Endodermal cell (in vitro differentiated cells): ENCODE measurements at places on chromosomes 12 and 14.

DNA sequence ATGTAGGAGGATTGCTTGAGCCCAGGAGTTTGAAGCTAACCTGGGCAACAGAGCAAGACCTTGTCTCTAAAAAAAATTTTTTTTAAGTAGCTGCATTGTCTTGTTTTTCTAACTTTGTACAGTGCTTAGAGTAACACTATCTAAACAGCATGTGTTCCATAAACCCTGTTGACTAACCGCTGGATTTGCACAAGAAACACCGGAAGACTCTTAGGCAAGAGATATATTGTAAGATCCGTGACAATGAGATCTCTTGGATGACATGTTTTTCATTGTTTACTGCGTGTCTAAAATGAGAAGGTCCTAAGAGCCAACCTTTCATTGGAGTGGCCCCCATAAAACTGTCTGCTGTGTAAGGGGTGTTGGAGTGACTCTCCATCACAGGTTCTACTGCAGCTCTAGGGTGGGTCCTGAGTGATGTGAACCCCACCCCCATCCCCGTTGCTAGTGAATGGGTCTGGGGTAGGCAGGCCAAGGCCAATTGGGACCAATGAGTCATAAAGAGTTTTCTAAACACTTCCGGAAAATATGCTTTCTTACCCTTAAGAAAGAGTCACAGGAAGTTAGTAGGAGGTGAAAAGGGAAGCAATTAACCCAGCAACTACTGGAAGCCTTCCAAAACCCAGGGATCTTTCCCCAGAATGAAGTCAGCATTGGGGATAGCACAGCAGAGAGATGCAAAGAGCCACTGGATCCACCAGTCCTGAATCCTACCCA is 24.3 kb upstream of the PCNX1 start:
- DNase-seq = no peak

GRCh38 chr14:77641534-77642341 is 25.3 kb upstream of the SPTLC2 start:
- no peak for DNase-seq

DNA sequence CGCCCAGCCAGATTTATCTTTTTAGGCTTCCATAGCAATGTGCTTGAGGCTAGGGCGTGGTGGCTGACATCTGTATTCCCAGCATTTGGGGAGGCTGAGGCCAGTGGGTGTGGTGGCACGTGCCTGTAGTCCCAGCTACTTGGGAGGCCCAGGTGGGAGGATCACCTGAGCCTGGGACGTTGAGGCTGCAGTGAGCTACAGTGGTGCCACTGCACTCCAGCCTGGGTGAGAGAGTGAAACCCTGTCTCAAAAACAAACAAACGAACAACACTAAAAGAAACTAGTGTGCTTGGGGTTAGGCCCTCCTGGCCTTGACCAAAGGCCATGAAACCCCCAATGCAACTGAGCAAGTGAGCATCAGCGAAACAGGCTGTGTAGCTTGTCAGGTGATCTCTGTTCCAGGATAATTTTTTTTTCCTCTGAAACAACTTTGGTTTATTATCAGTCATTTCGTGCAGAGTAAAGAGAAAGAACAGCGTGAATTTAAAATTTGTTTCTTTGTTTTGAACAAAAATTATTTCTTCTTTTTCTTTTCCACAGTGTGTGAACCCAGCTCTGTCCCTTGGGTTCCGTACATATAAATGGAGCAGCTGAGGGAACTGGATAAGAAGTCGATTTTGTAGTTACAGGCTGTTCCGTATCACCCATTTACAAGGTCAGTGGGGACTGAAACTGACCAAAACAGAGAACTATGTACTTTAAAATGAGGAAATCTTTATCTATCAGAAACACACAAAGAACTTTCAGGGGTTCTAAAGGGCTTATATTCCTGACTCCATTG is 8.8 kb upstream of the TUBA1C start:
- DNase-seq = no peak

- peak; percentile 89 for DNase-seq
Measured at GRCh38 chr12:68040450-68041075, 51.3 kb downstream of the IFNG-AS1 start.
